NAMALWA (cell line): ENCODE measurements at places on chromosomes 12 and 14.

DNA sequence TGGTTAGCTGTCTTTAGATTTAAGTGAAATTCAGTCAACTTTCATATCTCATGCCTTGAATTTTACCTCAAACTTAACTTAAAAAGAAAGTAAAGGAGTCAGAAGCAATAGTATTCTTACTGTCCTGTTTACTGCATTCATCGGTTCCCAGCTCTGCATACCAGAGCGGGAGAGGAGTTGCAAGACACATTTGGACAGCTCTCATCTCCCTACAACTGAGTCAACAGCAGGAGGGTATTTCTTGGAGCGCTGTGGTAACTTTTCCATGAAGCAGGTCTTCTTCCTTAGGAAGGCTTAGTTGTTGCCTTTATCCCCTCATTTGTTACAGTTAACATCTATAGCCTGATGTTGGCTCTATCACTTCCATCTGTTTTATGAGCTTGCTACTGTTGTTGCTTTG, 65.1 kb downstream of the TRMT5 start:
- no peak for DNase-seq

DNA sequence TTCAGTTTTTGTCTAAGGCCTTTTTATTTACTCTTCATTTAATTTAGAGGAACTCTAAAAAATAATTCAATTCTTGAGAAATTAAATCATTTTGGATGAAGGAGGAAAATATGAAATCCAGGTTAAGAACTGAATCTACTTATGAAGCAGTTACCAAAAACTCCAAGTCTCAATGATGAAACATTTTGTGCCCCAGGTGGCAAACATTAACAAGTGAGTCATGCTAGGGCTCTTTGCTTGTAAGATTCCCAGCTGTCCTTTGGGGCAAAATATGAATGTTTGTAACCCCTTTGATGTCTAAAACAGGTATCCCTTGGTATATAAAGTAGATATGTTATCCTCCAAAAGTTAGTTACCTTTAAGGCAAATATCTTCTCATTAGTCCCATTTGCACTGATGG, 202.4 kb downstream of the NEDD1 start:
- DNase-seq, result no peak

- no peak for DNase-seq
Observed at GRCh38 chr14:94501588-94502516, 7.4 kb downstream of the SERPINA12 start.

- no peak for DNase-seq
Observed at GRCh38 chr12:107475900-107476299, 209.7 kb upstream of the PWP1 start.

DNA sequence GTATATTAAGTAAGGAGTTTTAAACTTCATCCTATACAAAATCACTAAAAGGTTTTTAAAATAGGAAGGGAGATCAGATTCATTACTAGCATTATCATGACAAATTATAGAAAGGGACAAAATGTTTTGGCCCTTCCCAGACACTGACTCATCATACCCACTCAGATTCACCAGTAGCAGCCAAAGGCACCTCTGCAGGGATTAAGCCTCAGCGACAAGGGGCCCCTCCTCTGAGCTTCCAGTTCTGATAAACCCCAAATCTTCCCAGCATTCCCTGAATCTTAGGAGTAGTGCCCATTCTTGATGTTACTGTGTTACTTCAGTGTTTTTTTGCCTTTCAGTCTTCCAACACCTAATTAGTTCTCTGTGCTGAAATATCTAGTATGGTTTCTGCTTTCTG, 14.5 kb downstream of the KRAS start:
- no peak for DNase-seq

DNA sequence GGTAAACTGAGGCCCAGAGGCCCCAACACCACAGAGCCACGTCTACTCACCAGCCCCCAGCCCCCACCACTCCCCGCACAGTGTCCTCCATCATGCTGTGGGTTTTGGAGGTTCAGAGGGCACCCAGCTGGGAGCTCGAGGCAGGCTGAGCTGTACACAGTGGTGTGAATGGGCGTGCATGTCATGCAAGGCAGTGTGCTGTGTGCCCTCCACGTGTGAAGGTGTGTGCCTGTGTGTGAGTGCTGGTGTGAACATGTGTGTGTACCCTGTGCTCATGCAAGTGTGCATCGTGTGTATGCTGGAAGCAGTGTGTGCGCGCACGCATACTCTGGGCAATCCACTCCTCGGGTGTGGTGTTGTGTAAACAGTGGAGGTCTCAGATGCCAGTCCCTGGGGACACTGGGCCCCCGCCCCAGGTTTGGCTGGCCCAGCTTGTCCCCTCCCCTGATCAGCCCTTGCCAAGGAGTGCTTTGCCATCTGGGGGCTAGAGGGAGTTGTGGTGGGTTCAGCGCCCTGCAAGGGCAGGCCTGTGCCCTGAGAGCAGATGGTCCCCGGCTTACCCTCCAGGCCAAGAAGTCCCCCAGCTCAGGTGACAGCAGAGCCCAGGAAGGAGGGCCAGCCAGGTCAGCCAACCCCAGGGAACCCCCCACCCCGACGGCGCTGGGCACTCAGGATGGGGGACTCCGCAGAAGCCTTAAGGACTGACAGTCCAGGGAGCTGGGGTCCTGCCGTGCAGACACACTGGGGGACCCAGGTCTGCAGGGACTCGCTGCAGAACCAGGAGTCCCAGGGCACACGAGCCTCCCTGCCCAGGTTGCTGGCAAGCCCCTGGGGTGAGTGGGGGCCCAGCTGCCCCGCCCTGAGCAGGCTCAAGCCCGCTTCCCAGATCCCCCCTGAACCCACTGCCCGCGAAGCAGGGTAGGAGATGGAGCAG, 23.8 kb upstream of the GPR132 start:
- DNase-seq, result no peak

DNA sequence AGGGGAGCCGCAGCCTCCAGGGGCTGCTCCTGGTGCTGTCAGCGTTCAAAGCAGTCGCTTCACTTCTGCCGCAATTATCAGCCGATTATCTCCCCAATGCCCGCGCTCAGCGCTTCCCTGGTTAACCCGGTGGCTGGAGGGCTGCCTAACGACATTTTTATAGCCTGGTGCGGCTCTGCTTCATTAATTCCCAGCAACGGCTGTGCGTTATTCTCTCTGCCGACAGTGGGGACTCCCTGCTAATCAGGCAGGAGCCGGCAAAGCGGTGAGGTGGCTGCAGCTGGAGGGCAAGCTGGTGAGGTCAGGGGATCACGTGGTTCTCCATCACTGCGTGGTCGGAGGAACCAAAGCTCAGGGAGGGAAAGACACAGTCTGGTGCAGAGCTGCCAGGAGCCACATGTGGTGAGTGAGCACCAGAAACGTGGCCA, 62.9 kb downstream of the GLRX5 start:
- DNase-seq, result peak; percentile 59

DNA sequence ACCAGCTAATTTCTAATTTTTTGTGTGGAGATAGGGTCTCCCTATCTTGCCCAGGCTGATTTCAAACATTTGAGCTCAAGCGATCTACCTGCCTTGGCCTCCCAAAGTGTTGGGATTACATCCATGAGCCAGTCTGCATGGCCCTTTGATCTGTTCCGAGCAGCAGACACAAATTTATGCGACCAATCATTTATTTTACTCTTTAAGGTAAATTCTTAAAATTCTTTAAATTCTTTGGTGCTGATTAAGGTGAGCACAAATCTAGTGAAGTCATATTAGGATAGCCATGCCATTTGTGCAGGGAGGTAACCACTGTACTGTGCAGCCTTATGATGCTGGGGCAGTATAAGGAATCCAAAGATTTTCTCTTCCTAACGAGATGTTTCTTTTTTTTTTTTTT, 135.7 kb downstream of the SRGAP1 start:
- no peak for DNase-seq

GRCh38 chr14:68463705-68464374, 329.0 kb downstream of the ZFP36L1 start:
- no peak for DNase-seq

GRCh38 chr12:53051881-53052412, 2.1 kb downstream of the TNS2 start:
- DNase-seq, result no peak

DNA sequence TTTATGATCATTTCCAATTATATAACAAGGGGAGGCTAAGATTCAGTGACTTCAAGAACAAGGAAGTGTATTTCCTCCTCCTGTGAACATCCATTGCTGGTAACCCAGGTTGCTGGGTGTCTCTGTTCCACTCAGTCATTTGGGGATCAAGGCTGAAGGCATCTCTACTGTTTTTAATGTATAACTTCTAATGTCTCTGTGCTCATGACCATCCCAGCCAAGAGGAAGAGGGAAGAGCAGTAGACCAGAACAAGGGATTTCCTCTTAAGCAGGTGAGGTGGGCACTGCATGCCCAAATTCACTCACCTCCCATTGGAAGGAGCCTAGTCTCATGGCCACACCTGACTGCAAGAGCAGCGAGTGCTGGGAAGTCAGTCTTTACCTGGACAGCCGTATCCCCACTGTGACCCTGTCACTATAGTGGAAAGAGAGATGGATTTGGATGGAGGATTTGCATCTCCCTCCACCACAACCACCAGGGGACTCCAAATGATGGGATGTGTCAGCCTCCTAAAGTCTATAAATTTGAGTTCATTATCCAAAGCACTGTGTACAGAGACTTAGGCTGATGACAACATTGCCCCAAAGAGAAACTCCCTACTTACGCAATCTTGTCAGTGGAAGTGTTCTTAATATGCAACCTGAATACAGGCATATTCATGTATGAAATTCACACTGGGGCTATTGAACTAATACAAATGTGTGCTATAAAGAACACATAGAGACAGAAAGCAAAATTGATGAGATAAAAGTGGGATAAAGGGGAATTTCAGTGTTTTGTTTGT, 368.7 kb downstream of the TMEM132D start:
- DNase-seq, result no peak

GRCh38 chr12:19885093-19885812, 446.0 kb downstream of the AEBP2 start:
- no peak for DNase-seq

- DNase-seq, result no peak
Observed at GRCh38 chr12:109946505-109946904, 46.4 kb downstream of the TCHP start.

DNA sequence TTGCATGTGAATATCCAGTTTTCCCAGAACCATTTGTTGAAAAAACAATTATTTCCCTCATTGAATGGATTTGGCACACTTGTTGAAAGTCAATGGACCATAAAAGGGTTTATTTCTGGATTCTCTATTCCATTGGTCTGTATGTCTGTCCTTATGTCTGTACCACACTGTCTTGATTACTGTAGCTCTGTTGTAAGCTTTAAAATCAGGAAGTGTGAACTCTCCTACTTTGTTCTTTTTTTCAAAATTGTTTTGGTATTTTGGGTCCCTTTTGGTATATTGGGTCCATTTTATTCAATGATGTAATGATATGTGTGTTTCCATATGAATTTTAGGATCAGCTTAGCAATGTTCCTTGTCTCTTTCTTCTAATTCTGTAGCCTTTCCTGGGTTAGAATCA, 64.8 kb downstream of the PPP2R5C start:
- no peak for DNase-seq

DNA sequence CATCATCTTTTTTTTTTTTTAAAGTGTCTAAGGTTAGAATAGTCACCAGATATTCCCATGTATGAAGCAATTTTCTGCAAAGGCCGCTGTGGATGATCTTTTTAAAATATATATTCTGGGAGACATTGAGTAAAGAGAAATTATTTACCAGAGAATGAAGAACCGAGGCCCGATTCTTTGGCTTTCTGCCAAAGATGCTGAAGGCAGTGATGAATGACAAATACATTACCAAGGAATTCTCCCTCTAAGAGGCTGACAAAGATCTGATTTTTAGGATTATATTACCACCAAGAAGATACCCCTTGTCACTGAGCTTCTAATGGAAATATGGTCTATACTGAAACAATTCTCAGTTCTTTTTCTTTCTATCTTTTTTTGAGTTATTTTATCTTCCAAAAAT, 336.8 kb downstream of the NAV3 start:
- DNase-seq, result no peak

GRCh38 chr12:3032770-3033538, 44.2 kb upstream of the TSPAN9 start:
- DNase-seq, result no peak

DNA sequence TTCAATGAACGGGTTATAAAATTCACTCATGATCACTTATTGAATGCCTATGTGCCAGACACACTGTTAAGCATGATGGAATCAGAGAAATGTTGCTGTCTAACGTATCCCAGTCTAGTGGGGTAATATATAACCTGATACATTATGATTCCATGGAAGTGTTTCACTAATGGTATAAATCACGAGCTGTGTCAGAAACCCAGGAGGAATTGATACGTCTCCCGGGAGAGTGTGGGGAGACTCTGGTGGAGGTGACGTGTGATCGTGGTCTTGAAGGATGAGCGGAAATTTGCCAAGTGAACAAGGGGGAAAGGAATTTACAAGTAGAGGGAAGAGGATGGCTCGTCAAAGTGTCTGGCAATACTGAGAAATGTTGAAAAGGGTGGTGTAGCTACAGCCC, 26.5 kb downstream of the MANSC1 start:
- DNase-seq, result no peak

- DNase-seq, result no peak
Observed at GRCh38 chr14:70771781-70772212, 37.5 kb downstream of the MAP3K9 start.

DNA sequence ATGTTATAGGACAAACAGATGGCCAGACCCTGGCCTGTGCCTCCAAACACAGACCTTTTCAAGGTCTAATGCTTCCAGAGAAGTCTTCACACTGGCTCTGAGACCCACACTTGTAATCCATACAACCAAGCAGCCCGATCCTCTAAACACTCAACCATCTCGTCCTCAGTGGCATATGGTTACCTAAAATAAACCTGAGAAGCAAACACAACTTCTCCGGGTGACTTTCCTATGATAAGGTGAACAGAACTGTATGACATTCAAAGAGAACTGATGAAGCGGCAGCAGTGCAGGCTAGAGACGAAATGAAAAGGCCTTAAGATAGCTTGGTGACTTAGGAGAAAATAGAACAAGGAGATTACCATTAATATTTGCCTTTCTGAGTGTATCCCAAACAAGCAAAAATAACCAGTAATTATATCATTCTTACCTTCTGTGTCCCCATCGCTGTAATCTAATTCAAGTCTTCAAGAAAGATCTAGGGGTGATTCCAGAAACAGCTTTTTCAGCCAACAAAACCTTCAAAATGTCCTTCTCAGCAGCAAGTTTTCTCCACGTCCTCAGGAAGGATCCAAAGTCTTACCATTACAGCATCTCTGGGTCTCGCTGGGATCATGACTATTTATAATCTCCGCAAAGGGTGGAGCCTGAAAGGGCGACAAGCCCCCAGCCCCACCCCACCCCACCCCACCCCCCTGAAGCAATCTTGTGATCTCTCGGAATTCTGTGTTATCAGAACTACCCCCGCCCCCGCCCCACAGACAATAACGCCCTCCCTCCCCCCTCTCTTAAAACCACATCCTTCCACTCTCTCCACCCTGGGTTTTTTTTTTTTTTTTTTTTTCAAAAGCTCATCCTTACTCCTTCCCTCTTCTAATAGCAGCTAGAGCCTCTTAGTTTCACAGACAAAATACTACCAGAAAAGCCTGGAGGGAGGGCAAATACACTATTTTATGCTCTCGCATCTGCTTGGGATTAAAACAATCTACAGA, at the start of gene SLC2A3:
Gene SLC2A3, minus strand, starts transcription at position 598 of the 992 bp plus-strand sequence. Its CDS starts 153 bp downstream, at position 445.
- DNase-seq, result peak; percentile 53

GRCh38 chr12:130142736-130143135, 19.5 kb upstream of the FZD10 start:
- DNase-seq, result no peak
